Cerebellar nuclear complex (tissue), 1 donor: ENCODE measurements at places on chromosomes 5 and 9.

DNA sequence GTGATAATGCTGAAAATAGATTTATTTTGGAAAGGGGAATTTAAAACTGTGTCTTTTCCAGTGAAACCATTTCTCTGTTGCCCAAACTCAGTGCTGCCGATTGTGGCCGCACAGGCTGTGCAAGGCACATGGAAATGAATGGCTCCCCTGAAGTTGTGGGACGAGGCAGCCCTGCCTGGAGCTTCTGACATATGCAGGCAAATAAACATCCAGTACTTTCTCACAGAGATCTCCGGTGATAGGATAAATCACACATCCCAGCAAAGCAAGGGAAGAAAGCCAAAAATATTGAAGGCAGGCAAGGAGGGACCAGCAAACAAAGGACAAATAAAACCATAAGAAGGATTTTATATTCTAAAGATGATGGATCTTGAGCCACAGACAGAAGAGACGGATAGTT, 464.5 kb downstream of the MTRR start:
- DNase-seq: no peak

GRCh38 chr5:92713335-92713743, 867.7 kb downstream of the NR2F1-AS1 start:
- DNase-seq: no peak

DNA sequence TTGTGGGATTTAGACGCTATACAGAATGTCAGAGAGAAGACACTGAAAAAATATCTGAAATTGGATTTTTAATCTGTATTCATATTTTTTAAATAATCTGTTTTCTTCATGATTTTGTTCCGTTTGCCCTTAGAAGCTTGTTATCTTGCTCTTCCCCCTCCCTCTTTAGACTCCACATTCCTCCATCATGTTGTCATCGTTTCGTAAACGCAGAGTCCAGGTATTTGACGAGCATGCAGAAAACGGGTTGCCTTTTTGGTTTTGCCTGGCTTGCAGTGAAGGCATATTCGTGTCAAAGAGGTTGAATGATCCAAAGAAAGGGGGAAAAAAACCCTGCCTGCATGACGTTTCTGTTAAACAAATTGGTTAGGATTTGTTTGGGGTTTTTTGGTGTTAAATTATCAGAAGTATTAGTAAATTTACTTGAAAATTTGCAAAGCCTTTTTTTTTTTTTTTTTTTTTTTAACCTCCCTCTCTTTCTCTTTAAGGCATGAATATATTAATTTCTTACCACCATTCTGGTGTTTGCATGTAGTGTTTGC, 2.9 kb downstream of the SPTAN1 start:
- no peak for DNase-seq

GRCh38 chr9:135139366-135139959, 52.0 kb downstream of the OLFM1 start:
- DNase-seq: no peak

GRCh38 chr5:37316027-37316426, 54.9 kb downstream of the NUP155 start:
- DNase-seq: no peak

GRCh38 chr5:53924392-53924791, 364.0 kb downstream of the NDUFS4 start:
- DNase-seq: no peak

- no peak for DNase-seq
Observed at GRCh38 chr5:156815988-156816599, 34.0 kb upstream of the PPP1R2B start.

DNA sequence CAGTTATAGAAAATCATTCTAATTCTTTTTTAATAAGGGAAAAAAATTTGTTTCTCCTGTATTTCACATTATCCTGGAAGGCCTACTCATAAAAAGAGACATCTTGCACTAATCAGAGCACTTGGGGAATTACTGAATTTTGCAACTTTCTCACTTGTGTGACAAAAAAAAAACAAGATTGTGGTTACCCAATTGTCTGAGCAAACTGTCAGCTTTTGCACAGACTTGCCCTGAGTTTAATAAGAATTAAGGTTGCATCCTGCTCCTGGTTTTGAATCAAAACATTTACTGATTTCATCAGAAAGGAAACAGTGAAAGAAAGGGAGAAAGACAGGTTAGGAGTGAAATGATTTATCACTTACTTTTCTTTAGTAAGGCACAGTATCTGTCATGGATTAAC, 10.6 kb upstream of the SH3RF2 start:
- no peak for DNase-seq

DNA sequence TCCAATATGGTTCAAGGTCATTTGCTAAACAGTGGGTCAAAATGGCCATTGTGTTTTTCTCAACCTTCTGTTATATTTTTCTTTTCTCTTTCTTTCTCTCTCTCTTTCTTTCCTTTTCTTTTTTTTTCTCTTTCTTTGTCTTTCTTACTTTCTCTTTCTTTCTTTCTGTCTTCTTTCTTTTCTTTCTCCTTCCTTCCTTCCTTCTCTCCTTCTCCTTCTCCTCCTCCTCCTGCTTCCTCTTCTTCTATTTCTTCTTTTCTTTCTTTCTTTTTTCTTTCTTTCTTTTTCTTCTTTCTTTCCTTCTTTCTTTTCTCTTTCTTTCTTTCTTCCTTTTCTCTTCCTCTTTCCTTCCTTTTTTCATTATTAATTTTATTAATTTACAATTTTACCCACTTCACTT, 619.5 kb downstream of the IRX1 start:
- no peak for DNase-seq

DNA sequence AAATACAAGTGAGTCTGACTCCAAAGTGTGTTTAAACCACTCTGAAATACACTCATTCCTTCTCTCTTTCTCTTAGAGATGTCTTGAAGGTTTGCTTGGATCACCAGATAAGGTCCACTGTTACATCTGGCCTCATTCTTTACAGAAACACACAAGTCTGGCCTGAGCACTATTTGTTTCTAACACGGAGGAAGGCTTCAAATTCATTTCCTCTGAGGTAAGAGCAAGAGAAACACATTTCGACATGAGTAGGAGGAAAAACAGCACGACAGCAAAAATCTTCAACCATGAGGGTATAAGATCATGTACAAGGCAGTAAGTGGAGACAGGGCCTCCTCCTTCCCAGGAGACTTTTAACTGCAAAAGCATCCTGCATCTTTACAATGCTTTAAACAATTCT, 8.0 kb downstream of the SIL1 start:
- no peak for DNase-seq

DNA sequence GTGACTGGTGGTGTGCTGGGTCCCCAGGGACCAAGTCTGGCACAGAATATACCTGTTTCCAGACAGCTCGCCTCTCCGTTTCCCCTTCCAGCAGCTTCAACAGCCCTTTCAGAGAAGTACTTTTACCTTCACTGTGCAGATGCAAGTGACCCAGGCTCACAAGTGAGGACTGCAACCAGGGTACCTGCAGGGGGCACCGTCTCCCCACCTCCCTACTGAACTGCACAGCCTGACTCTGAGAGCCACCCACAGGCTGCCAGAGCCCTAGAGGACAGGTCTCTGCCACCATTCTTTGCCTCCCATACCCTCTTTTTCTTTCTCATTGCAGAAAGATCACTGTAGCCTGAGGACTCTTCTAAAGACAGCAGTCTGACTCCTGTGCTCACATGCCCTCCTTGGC, 15.4 kb downstream of the IL9 start:
- DNase-seq: no peak

- DNase-seq: no peak
Observed at GRCh38 chr9:18747595-18747994, 273.6 kb downstream of the ADAMTSL1 start.

DNA sequence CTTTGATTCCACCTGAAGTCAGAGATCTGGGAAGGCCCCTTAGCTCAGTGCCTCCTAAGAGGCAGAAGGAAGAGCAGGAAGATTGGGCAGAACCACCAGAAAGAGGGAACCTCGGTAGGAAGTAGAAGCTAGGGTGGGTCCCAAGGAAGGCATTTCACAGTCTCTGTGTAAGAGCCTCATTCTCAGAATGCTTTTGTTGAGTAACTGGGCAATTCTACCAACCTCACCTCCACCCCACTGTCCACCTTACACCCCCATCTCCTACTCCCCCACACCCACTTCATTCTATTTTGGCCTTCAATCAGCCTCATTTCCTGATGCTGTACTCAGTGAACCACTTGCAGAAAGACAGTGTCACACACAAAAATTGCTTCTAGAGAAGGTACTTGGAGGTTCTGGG, 3.5 kb downstream of the HBEGF start:
- DNase-seq: no peak

DNA sequence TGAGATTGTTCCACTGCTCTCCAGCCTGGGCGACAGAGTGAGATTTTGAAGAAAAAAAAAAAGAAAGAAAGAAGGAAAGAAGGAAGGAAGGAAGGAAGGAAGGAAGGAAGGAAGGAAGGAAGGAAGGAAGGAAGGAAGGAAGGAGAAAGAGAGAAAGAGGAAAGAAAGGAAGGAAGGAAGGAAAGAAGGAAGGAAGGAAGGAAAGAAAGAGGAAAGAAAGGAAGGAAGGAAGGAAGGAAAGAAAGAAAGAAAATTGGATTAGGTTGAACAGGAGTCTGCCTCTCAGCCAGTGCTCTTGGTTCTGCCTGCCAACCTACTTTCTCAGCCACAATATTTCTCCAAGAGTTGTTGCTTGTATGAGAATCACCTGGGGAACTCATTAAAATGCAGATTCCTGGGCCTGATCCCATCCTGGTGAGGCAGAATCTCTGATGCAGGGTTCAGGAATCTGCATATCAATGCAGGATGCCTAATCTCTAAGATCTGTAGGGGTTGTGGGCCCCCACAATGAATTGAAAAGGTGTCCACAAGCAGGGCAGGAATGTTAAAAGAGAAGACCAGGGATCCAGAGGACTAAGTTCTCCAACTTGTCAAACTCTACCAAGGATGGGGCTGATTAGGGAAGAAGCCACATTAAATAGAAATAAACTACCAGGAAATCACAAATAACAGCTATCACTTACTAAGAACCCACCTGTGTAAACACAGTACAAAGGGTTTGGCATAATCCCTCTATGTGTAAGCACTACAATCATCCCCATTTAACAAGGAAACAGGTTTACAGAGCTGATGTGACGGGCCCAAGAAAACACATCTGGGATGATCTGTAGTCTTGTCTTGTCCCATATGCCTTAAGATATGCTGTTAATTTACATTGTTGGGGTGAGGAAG, 23.4 kb upstream of the GALNT10 start:
- DNase-seq: no peak

DNA sequence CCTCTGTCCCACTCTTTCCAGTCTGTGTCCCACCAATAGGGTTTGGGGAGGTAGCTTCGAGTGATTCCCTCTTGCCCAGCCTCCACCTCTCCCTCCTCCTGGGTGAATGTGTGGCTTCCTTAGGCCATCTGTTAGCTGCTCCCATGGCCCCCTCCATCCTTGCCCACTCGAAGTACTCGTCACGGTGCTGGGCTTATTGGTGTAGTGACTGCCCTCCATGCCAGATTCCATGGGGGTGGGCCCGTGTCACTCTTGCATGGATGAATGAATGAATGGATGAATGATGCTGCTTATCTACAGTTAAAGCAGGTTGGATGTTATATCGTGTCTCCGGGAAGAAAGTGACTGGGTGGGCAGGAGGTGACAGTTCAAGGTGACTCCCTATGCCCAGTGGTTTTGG, 19.1 kb downstream of the HMCN2 start:
- no peak for DNase-seq

- no peak for DNase-seq
Observed at GRCh38 chr9:14131356-14132088, 182.4 kb downstream of the NFIB start.

GRCh38 chr9:76846297-76846696, 59.6 kb downstream of the PRUNE2 start:
- DNase-seq: no peak
